ENCODE measurements at places on chromosomes 4 and X.

GRCh38 chr4:152072001-152072485, 311.2 kb upstream of the GATB start:
- DNase-seq, result peak; percentile 50

DNA sequence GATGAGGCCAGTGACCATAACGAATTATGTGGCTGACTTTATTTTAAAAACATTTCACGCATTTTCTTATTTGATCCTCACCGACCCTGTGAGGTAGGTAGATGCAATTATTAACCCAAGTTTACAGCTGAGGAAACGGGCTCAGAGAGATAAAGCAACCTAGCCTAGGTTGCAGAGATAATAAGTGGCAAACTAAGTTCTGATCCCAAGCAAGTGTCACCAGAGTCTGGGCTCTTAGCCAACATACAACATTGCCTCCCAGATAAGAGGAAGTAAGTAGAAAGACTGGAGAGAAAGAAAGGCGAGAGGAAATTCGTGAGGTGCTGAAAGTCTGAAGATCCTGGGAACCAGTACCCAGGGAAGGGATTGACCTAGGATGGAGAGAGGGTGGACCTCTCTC, 77.4 kb upstream of the GPR50 start:
- no peak for DNase-seq

GRCh38 chrX:43474321-43474720, 181.8 kb upstream of the MAOA start:
- DNase-seq, result no peak

DNA sequence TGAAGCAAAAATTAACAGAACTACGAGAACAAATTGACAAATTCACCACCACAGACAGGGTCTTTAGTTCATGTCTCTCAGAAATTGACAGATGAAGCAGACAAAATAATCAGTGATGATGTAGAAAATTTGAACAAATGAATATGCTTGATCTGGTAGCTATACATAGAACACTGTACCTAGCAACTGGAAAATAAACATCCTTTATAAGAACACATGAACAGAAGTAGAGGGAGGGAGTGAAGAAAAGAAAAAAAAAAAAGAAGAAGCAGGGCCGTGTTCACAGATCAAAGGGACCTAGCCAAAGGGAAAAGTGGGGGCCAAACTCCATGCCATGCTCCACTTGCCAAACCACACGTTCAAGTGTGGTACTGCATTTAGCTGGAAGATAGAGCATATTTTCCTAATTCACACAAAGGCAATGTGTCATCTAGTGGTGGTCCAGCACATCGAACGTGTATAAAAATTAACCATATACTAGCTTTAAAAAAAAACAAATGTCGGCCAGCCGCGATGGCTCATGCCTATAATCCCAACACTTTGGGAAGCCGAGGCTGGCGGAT, 5.6 kb upstream of the THOC2 start:
- no peak for DNase-seq

- no peak for DNase-seq
These were observed 795 bp upstream of the SH3KBP1 start for GRCh38 chrX:19887911-19888879.

- no peak for DNase-seq
These were observed 28.4 kb downstream of the WFS1 start for GRCh38 chr4:6298035-6298434.

DNA sequence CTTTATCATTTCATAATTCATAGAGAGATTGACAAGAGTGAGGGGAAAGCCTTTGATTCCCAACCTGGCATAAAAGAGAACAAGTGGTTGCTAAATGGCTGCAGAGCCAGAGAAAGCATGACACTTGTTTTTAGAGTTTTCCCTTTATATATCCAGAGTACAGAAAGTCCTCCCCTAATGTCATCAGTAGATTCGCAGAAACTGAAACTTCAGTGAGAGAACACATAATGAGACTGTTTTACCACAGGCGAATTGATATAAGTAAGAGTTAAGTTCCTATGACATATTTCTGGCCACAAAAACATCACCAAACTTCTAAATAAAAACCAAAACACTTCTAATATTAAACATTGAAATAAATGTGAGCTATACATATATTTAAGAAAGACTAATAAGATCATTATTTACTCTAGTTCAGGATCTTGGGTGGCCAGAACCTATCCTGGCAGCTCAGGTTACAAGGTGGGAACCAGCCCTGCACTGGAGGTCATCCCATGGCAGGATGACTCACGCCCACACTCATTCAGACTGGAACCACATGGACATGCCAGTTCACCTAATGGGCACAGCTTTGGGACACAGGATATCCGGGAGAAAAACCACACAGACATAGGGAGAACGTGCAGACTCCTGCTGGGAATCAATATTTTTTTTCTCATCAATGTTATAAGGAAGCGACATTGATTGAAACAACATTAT, 35.5 kb downstream of the NWD2 start:
- peak; percentile 1 for DNase-seq

- DNase-seq, result no peak
These were observed 25.1 kb downstream of the SLIT2 start for GRCh38 chr4:20276848-20277247.

GRCh38 chr4:180675359-180675650, 1567.9 kb upstream of the TENM3 start:
- no peak for DNase-seq

- DNase-seq, result no peak
These were observed 240.5 kb upstream of the TEX13A start for GRCh38 chrX:105461016-105461415.

DNA sequence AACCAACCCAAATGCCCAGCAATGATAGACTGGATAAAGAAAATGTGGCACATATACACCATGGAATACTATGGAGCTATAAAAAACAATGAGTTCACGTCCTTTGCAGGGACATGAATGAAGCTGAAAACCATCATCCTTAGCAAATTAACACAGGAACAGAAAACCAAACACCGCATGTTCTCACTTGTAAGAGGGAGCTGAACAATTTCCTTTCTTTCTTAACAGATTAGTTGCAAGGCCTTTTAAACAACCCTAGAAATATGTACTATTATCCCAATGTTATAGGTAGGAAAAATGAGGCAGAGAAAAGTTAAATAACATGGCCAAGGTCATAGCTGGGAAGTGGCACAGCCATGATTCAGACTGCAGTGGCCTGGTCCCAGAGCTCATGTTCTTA, 5.8 kb upstream of the OCIAD2 start:
- DNase-seq, result no peak

DNA sequence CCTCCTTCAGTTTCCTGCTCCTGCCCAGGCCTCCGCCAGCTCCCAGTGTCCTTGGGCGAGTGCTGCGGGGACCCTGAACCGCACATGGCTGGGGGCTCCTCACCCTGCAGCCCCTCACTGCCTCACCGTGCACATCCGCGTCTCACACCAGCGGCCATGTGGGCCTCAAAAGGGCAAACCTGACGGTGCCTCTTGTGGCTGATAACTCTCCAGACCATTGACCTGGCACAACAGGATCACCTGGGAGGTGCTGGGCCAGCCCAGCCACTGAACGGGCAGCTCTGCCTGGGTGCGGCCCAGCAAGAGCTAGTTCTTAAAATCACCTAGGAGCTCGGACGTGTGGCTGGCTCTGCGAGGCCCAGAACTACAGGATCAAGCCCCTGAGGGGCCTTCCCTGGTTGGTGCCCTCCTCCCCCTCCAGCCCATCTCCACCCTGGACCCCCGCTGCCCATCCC, 4.1 kb upstream of the S100P start:
- no peak for DNase-seq

DNA sequence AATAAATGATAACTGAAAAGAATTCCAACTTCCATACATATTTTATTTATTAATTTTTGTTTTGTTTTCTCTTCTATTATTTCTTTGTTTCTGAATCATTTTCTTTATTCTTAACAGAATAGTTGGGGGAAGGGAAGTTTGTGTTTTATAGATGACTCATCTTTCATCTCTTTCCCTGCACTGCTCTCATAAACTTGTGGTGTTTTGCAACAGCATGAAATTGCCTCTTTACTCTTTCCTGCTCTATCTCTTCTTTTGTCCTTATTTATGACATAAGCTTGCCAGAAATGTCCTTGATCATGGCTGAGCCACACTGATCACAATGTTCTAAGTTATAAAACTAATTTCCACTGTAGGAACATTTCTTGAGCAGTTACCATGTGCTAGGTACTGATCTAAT, 22.3 kb downstream of the QRFPR start:
- DNase-seq, result no peak

- no peak for DNase-seq
These were observed 94.2 kb downstream of the KDM6A start for GRCh38 chrX:44967221-44967620.

DNA sequence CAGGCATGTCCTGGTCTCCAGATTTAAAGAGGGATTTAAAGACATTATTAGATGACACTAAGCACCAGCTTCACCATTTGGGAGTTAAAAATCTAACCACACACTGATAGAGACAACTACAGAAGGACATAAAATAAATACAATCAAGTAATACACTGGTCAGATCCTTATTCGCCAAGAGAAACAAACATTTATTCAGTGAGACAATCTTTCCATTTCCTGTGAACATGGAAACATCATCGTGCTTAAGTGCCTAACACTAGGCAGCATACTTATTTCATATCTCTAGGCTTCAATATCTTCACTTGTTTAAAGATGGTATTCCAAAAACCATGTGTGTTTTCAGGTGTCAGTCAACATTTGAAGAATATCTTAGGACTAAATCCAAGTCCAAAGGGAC, 103.6 kb downstream of the AREG start:
- DNase-seq, result no peak

- DNase-seq, result no peak
These were observed 109.4 kb downstream of the PDHA2 start for GRCh38 chr4:95949136-95949765.

- DNase-seq, result peak; percentile 89
These were observed 335.2 kb downstream of the TENM3 start for GRCh38 chr4:182578402-182578801.

DNA sequence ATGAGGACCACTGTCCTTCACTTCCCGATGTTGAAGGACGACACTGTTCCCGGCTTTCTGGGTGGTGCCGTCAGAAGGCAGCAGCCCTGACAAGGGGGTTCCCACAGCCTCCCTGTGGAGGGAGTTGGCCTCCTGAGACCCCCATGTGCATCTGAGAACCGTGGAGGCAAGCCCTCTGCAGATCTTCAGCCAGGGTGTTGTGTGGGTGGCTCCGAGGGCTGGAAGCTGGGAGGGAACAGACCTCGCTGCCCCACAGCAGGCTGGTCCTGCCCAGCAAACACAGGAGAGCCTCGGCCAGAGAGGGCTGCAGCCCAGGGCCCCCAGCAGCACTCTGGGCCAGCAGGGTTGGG, 16.2 kb downstream of the DGKQ start:
- DNase-seq, result no peak

GRCh38 chr4:169136796-169137557, 126.9 kb upstream of the CBR4 start:
- DNase-seq, result no peak

GRCh38 chr4:2412534-2412884, 5.9 kb downstream of the ZFYVE28 start:
- DNase-seq, result no peak

DNA sequence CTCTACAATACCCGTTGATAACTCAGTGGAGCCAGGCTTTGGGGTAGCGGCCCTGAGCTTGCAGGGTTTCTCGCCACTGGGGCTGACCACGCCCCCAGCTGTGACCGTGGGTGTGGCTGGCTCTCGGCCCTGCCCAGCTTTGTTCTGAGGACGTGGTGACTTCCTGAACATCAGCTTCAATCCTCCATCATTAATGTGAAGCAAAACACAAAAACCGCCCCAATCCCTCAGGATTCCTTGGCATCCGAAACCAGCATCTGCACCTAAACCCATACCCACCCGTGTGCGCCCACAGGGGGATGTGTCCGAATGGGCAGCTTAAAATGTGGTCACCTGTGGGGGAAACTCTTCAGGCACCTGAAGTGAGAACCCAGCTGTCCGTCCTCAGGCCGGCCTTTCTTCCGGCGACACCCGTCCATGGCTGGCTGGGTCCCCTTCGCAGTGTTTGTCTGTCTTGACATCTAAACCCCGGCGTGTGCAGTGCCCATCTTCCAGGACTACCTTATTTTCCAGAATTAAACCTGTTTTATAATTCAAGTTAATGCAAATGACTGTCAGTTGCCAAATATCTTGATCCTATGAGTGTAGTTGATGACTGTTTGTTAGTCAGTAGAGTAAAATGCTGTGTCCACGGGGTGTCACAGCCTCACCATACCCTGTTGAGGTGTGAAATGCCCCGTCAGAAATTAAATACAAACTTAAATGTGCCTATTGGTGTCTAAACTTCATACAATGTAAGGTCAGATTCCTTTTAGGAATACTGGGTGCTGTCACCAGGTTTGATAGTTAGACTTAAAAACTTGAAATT, 27.3 kb downstream of the NELFA start:
- DNase-seq, result no peak

DNA sequence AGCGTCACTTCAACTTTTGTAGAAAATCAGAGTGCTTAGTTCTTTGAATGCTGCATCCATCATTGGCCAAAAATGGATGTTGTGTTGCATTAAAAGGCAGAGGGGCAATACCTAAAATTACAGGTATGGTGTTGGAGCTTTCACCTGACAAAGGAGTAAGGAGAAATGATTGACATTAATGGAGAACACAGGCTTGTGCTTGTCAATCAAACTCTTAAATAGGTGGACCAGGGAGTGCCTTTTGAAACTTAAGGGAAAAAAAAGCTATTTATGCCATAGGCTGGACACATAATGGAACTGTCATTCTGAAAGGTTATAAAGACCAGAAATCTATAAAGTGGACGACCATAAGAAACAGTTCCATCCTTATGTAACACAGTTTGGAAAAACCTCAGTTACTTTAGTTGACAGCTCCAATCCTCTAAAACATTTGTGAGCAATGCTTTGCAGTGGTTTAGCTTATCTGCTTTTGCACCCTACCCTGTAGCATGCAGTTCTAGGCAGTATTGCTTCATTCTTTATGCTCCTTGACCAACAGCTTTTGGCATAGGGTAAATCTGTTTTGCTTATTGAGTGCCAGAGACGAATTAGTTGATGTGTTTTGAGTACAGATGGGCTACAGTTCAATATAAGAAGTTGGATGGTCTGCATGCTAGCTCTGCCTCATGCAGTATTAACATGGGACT, 2.4 kb downstream of the HADH start:
- no peak for DNase-seq

- no peak for DNase-seq
These were observed 20.6 kb downstream of the CCNQ start for GRCh38 chrX:153578200-153578835.

GRCh38 chr4:84751707-84752106, 168.8 kb downstream of the CDS1 start:
- DNase-seq, result no peak

- DNase-seq, result peak; percentile 54
These were observed 73.3 kb downstream of the MANBA start for GRCh38 chr4:102687373-102687981.

GRCh38 chr4:3458371-3458770, 4.7 kb upstream of the DOK7 start:
- no peak for DNase-seq

GRCh38 chr4:21749924-21750323, 198.6 kb downstream of the KCNIP4 start:
- DNase-seq, result no peak

DNA sequence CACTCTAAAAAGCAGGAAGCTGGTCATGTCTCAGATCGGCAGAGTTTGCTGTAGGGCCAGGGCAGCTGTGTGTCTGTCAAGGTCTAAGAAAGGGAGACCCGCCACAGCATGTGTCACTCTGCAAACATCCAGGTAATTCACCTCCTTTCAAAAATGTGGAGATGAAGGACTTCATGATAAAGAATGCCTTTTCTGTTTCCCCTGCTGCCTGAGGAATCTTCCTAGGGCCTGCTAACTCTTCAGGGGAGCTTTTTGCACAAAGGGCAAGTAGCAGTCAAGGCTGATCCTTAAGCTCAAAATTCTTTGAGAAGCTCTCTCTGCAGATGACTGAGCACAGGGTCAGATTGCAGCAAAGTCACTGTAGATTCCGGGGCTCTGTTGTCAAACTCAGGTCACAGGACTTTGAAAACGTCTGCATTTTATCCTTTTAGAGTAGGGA, 21.1 kb downstream of the RASL11B start:
- no peak for DNase-seq
